ENCODE measurements at places on chromosomes 12 and 14.
A peak's percentile ranks its signal among the peaks of the same experiment; 100 is the strongest.

- peak; percentile 21 for ATAC-seq
Measured at GRCh38 chr12:53514628-53515290, 7.5 kb upstream of the NPFF start.

DNA sequence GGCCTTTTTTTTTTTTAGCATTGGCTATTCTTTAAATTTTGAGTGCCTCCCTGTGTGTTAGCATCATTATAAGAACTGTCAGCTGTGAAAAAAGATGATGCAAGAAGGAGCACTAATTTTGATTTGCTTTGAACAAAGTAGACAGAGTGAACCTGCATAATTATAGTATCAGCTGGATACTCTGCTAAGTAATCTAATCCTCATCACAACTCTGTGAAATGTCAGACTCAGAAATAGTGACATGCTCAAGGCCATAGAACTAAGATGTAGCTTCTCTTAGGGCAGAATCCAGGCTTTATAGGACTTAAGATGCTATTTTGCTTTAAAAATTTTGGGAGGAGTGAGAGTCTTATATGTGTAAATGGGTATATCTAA is 31.9 kb downstream of the FBXO34 start:
- no peak for ATAC-seq

- ATAC-seq, result no peak
Measured at GRCh38 chr14:36028218-36028617, 148.3 kb downstream of the PTCSC3 start.

DNA sequence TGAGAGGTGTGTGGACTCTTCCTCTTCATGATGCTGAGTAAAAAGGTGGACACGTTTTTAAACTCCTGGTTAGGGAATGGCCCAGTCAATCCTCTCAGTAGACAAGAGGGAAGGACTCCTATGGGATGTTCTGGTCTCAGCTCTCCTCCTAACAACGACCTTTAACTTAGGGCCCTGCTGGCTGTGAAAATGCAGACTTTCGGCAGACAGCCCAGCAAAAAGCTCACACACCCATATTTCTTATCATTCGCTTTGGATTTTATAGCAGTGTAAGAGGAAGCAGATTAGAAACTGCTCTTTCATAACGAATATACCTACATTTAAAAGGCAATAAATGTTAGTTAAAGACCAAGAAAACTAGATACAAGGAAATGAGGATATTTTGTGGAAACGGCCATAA is 18.0 kb upstream of the YARS2 start:
- ATAC-seq, result no peak

DNA sequence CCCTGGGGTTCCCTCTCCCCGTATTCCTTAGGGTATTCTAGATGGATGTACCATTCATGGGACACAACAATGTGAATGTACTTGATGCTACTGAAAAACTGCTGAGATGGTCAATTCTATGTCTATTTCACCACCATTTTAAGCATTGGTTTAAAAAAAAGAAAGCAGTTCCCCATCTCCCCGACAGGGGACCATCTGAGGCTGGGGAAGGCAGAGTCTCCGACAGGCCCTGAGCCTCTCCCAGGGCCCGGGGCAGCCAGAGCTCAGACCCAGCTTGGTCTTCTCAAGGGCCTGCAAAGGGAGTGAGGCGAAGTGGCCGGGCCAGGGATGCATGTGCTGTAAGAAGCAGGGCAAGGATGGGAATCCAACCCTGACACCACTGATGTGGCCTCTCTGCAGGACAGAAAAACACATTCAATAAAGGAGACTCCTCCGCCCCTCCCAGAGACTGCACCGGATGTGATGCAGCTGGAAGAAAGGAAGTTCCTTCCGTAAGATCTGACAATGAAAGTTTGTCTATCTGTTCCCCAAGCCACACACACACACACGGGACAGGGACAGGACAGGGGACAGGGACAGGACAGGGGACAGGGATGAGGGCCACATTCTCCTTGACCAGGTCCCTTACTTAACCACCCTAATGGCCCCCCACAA is 234.1 kb downstream of the BCL11B start:
- ATAC-seq, result no peak

GRCh38 chr14:58987591-58987990 is 200.9 kb upstream of the DAAM1 start:
- ATAC-seq, result no peak

- ATAC-seq, result no peak
Measured at GRCh38 chr12:95577820-95578219, 26.5 kb upstream of the USP44 start.

DNA sequence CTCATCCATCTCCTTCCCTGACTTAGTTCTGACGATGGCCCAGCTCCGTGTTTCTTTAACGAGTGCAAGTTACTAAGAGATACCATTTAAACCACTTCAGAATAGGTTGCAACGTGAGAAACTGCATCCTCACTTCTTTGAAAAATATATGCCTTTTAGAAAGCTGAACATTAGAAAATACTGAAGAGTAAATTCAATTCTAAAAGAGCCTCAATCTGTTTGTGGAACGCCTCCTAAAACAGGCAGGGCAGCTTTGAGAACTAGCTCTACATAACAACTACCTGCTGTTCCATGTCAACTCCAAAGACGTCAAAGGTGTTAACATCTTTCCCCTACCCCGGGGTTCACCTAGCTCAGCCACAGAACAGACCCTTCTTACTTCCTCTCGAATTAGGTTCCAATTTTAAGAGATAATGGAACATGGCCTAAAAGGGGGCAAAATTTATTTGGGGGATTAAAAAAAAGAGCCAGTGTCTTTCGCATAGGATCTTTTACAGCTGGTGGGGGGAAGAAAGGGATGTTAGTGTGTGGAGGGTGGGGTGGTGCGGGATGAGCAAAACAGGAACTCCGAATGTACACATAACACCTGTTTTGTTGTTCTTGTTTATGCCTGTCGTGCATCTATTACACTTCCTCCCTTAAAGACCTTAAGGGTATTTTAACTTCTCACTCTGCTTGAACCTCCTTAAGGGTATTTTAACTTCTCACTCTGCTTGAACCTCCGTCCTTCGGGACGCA is 3.3 kb downstream of the BHLHE41 start:
- ATAC-seq, result no peak

DNA sequence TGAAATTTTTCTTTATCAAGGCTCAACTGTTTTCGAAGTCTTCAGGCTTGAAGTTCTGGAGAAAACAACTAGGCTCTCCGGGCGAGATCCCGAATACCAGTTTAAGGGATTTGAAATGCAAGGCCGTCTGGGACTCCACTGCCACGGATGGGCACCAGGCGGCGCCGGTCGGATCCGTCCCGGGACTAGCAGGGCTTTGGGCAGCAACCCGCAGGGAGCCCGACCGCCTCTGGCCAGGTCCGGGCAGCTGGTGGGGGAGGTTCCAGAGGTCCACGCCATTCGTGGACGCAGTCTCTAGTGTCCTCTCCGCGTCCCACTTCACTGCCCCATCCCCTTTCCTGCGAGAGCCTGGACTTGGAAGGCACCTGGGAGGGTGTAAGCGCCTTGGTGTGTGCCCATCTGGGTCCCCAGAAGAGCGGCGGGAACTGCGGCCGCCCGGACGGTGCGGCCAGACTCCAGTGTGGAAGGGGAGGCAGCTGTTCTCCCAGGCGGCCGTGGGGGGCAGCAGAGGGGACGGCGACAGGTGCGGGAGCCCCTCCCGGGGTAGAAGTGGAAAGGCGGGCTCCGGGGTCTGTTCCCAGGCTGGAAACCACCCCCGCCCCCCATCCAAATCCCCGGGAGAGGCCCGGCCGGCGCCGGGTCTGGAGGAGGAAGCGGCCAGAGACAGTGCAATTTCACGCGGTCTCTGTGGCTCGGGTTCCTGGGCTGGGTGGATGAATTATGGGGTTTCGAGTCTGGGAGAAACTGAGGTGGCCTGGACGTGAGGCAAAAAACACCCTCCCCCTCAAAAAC is 838 bp upstream of the ERBB3 start:
- peak; percentile 72 for ATAC-seq

- no peak for ATAC-seq
Measured at GRCh38 chr14:59827401-59827800, 43.2 kb downstream of the RTN1 start.

- ATAC-seq, result peak; percentile 27
Measured at GRCh38 chr14:68365228-68365627, 427.6 kb downstream of the ZFP36L1 start.

DNA sequence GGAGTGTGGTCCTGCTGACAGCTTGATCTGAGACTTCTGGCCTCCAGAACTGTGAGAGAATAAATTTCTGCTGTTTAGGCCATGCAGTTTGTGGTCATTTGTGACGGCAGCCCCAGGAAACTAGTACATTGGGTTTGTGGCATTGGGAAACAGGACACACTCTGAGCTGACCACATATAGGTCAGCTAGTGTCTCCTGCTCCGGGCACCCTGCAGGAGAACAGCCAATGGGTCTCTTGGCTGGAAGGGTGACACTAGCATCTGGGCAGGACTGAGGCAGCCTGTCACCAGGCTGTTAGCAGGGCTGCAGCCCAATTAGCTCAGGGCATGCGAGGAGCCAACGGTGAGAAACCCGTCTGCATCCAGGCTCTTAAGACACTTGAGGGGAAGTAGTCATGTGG is 83.2 kb downstream of the PITPNM2 start:
- no peak for ATAC-seq

DNA sequence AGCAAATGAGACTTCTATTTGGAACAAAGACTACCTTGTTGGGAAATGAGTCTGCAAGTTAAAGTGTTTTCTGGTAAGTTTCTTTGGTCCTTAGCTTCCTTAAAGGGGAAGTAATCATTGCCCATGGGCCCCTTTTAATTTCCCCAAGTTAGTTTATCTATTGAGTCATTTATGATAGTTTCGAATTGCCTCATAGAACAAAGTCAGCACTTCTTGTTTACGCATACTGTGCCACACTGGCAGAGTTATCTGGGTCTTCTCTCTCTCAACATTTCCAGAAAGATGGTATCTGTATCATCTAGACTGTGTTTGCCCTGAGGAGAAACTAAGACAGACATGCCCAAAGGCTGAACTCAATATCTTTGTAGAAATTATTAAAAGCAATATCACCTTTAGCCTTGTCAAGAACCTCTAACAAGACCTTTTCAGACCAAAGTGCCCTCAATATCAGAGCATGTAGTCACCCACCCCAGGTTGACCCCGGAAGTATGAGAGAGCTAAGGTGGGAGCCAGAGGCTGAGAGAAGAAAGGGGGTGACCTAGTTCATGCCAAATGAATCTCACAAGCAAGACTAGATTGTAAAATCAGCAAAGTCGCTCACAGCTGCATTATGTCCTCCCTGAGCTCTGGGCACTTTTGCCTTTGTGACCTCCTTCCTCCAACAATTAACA is 40.0 kb downstream of the GPR65 start:
- no peak for ATAC-seq

DNA sequence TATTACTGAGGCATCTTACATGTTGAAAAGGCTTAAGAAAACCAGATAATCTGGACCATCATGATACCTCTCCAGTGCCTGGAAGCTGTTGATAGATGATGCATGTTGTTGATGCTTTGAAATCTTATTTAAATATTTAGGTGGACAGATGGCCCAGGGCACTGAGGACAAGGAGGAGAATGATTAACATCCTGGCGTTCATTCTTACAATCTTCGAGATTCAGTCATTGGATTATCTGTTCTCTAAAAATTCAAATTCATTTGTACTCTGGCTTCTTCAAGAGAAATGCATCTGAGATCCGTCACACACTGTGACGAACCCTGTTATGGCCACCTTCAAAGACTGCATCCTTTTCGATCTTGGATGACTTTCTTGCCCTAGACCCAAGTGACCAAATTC is 121.3 kb upstream of the IGF1 start:
- no peak for ATAC-seq

- ATAC-seq, result no peak
Measured at GRCh38 chr14:104883681-104884361, 18.8 kb downstream of the CEP170B start.

GRCh38 chr12:54386403-54387113 is 2.0 kb upstream of the ZNF385A start:
- no peak for ATAC-seq

DNA sequence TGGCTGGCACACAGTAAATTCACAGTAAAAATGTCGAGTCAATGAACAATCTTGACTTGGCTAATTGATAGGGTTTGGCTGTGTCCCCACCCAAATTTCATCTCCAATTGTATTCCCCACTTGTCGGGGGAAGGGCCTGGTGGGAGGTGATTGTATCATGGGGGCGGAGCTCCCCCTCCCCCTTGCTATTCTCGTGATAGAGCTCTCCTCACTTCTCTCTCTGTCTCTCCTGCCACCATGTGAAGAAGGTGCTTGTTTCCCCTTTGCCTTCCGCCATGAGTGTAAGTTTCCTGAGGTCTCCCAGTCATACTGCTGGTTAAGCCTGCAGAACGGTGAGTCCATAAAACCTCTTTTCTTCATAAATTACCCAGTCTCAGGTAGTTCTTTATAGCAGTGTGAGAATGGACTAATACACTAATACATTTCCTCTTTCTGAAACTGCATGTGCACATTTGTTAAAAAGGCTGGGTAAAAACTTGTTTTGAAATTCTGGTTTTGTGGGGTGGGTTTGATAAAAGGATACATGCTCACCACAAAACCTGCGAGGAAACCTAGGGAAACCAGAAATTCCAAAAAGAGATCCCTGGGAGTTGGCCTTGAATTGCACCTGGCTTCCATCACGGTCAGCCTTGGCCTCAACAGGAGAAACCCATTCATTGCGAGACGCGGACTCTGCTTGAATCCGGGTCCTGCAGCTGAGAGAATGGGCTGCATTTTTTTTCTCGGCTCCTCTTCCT is 16.2 kb upstream of the MYL2 start:
- no peak for ATAC-seq

GRCh38 chr14:59925797-59926196 is 5.9 kb downstream of the LRRC9 start:
- ATAC-seq, result no peak

GRCh38 chr14:69760810-69761209 is 6.1 kb upstream of the SRSF5 start:
- ATAC-seq, result no peak

DNA sequence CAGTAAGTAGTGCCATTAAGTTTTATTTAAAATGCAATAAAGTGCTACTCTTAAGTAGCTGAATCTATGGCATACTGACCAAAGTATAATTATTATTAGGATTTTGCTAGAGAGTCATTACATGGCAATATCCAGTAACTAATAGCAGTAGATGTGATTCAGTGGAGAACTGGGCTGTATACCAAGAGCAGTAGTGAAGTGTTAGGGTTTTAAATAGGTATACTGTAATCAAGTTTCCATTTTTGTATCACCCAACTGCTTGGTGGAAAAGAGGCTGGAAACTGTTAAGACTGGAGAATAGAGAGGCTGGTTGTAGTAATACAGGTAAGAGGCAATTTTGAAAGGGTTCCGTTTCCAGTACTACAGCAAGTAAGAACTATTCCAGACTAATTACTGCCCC is 13.3 kb upstream of the LLPH start:
- no peak for ATAC-seq

DNA sequence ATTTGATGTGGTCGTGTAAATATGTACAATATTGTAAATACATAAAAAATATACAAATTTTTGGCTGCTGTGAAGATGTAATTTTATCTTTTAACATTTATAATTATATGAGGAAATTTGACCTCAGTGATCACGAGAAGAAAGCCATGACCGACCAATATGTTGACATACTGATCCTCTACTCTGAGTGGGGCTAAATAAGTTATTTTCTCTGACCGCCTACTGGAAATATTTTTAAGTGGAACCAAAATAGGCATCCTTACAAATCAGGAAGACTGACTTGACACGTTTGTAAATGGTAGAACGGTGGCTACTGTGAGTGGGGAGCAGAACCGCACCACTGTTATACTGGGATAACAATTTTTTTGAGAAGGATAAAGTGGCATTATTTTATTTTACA is 49.6 kb downstream of the TBK1 start:
- ATAC-seq, result no peak

GRCh38 chr12:20063116-20063515 is 305.2 kb upstream of the PDE3A start:
- ATAC-seq, result no peak
